ENCODE measurements at places on chromosomes 7 and 10.

DNA sequence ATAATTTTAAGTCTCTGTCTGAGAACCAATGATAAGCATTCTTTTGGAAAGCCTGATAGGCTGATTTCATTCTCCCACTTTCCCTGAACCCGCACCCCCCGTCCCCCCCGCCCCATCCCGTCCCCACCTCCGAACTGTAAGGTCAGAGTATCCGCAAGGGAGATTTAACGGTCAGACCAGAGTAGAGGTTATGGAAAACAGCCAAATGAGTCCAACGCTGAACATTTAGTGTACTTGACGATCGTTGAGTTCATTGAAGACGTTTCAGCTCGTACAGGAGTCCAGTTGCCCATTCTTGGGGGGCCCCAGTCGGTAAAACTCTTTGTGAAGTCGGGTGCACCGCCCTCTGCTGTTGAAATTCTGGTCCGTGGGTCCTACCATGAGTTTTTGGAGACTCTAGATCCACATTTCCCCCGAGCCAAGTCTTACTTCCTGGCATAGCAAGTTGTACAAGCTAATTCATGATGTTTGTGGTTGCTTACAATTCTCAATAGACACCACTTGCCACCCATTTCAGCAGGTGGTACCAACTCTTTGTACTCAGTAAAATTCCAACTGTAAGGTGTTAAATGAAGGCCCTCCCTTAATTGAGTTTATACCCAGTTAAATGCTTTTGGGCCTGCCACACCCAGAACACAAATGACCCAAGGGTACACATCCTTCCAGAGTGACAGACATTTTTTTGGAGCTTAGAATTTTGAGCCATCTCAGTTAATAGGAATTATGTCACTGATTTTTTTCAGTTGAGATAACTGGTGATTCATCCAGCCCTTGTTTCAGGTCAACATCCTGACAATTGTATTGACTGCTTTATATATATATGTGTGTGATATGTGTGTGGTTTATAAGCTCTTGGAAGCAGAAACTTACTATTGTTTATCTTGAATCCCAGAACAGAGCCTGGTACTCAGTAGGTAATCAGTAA lies 1.2 kb downstream of the MARCHF5 start:
- DNase-seq: no peak

GRCh38 chr7:107056728-107057473 lies 12.4 kb downstream of the PRKAR2B start:
- DNase-seq: no peak

DNA sequence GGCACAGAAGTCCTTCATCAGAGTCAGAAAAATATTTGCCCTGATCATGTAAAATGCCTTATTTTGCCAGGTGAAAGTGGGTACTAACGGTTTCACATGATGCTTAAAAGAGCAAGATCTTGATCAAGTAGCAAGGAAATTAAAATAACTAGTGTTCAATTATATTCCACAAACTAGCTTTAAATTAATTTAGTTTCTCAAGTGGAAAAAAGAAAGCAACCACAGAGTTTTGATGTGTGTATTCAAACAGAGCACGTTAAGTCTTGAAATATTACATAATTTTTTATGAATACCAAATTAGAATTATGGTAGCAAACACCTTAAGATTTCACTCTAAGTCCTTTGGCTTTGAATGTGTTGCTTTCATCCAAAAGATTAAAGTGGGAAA lies 47.3 kb downstream of the PIP4K2A start:
- no peak for DNase-seq

DNA sequence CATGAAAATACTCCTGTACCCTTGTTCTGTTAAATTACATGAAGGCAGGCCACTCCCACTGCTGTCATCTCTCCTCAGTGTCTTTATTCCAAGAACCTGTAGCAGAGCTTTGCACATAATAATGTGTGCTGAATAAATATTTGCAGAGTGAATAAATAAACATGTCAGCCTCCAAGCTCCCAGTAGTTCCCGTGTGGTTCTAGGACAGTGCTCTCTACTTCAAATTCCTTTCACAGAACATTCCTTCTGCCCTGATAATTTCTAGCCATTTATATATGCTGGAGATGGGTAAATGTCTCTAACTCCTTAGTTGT lies 20.3 kb upstream of the HYAL4 start:
- no peak for DNase-seq

DNA sequence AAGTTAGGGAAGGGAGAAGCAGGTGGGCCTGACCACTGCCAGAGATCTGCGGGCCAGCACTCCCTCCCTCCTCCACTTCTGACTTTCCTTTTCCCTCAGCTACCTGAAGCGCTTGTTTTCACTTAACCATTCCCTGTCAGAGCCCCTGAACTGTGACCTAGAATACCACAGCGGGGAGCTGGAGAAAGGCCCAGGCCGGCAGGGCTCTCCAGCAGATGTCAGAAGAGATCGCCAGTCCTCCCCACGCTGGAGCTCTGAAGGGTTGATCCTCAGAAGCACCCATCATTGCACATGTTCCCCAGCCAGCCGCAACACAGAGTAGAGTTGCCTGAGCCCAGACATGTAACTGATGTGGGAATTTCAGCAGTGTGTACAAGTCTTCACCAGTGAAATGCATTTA lies 44.4 kb upstream of the GAD2 start:
- DNase-seq: no peak

GRCh38 chr7:36132012-36132411 lies 21.0 kb upstream of the EEPD1 start:
- DNase-seq: no peak

DNA sequence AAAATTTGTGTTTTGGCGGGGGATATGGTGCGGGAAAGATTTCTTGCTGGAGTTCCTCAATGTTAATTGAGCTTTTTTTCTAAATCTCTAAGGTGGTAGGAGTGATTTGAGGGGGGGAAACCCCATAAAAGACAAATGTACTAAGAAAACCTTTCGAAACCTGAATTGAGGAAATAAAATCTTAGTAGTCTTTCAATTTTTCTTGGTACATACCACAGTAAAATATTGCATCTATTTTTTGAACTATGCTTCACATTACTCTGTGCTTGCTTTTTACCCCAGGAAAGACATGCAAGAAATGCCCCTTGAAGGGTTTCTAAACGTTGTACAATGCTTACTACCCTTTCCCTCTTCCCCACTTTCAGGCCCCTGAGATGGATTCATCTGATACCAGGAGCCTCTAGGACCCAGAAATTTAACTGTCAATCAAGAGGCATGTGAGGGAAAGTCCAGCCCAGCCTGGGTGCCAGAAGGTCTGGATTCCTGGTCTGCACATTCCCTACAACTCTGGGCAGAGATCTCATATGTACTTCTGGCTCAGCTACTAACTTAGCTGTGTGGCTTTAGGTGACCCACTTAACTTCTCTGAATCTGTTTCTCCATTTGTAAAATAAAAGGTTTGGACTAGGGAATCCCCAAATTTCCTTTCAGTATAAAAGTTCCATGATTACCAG lies 5.8 kb upstream of the PDCD4 start:
- DNase-seq: no peak

GRCh38 chr10:118108194-118109026 lies 61.7 kb upstream of the RAB11FIP2 start:
- no peak for DNase-seq

DNA sequence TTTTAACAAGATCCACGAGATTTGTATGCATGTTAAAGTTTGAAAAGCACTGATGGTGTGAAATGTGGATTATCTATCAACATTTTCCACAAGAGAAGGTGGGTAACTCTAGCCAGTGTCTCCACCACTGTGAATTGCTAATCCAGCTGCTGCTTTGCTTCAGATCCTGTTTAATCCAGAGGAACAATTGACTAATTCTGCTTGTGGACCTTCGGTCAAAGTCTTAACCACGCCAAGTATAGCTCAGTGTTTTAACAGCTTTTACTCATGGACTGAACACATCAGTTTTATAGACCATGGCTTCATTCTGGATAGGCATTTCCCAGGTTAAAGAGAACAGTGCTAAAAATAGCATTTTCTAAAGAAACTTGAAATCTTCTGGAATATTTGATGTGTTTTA lies 23.5 kb downstream of the ADK start:
- DNase-seq: no peak

DNA sequence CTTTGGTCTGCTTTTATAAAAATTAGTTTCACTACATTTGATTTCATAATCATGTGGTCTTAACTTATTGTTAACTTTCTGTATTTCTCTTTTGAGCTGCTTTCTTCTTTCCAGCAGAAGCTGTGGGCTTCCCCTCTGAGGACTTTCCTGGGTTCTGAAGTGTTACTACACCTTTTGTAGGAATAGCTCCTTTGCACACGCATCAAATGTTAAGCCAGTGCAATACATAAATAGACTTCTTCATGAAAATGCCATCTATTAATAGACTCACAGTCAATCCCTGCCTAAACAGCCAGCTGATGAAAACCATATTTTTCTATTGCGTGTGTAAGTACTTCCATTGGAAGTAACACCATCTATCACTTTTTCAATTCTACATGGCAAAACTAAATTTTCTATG lies 1.5 kb downstream of the ABCB4 start:
- no peak for DNase-seq

DNA sequence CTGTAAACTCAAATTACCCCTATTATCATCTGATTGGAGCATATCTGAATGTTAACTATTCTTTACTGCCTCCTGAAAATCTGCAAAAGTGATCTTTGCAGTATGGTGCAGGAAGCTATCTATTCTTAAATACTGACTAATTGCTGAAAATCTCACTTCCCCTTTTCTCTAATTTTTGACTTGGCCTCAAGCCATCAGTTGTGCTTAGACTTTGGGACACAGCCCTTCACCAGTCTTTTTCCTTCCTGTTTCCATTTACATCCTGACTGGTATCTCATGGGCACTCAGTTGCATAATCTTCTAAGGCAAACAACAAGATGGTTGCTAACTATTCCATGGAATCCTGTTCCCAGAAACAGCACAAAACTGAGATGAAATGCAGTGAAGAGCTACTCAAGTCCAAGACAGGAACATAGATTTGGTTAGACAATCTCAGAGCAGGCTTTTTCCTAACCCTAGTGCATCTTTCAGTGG lies 228.5 kb downstream of the SORCS1 start:
- no peak for DNase-seq

DNA sequence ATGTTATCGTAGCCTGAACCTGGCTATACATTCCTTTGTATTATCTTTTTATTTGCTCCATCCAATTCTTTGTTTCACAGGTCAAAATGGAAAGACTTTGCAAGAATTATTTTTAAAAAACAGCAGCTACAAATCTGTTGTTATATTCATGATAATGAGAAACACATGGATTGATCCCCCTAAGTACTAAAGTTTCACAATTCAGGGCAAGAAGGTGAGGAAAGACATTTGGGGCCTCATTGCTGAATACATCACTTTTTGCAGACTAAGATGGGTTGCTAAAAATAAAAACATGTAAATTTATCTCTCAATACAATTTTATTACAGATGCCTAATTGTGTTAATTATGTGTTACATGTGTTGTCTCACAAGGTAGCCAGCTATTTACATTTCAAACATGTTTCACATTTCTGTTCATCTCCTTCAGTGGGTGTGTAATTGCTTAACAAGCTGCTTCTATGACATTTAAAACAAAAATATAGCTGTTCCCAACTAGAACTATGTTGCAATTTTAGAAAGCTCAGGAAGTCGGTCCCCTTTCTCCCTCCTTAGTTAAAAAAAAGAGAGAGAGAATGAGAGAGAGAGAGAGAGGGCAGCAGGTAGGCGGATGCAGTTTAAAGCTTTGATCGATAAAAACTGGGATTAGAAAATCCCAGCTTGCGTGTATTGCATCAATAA lies 606.3 kb upstream of the FZD8 start:
- DNase-seq: no peak

DNA sequence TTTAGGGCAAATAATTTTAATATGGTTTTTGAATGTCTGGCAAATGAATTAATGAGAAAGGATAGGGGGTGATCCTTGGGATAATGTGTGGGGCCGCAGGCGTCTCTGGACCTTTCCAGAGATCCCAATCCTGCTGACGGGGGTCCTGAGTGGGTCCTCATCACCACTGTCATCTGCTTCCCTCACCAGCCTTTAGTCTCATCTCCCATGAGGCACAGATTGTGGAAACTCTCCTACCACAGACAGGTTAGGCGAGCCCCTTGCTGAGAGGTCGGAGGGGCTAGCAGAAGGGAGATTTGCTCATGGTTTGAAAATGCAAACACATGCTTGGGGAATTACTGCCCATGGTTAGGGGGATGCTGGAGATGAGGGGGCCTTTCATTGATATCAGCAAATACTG lies 484.6 kb downstream of the RPS24 start:
- no peak for DNase-seq

DNA sequence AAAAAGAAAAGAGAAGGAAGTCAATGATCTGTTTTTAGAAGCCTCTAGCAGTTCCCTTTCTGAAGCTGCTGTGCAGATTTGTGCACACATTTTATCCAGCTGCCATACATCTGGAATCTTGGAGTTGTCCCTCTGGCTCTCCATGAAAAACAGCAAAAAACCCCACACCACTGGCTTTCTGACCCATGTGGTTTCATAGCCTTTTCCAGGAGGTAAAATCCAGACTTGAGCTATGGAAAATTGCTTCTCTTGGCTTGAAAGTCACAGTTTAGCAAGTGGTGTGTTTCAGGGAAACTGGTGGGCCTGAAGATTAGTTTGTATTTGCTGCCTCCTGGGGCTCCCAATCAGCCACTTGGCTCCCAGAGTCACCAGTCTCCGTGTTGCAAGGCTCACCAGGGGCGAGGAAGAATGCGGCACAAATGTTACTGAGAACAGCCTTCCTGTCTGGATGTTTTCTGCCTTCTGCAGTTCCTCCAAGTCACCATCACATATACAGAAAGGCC lies 50.1 kb upstream of the ADRB1 start:
- no peak for DNase-seq

GRCh38 chr10:50992972-50993766 lies 81.1 kb upstream of the PRKG1 start:
- no peak for DNase-seq

DNA sequence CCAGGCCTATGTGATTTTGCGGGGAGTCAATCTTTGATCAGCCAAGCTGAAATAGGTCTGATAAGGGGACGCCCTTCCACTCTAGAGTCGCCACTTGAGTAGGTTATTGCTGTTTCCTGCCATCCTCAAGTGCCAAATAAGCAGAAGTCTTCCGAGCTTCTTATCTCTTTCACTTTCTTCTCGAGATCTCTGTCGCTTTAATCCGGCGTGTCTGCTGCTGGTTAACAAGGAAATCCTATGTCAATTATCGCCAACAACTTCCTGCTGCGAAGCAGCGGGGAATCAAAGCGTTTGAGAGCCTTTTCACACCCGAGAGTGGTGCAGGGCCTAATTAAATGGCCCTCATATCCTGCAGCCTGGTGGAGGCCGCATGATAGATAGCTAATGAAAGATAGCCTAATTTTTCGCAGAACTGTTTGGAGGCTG lies 215.9 kb downstream of the RAB11FIP2 start:
- DNase-seq: no peak

GRCh38 chr7:7309203-7309602 lies 126.9 kb downstream of the C1GALT1 start:
- DNase-seq: no peak

- no peak for DNase-seq
Observed at GRCh38 chr7:95993380-95993779, 221.0 kb downstream of the DYNC1I1 start.
